ENCODE measurements at places on chromosomes 2 and 18.

DNA sequence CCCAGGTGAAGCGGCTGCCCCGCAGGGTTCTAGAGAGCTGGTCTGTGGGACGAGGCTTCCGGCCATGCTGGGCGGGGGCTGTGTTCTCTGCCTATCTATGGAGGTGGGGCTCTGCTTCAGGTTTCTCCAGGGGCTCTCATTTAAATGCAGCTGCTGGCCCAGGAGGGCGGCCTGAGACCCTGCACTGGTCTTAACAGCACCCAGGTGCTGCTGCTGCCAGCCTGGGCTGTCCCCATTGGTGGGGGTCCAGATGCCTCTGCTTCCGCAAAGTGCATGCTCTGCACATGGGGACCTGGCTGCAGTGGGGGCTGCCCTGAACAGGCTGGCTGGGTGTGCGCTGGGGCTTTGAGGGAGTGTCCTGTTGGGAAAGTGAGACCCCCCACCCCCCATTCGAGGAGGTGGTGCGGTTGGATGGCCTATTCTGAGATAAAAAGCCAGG is 29.7 kb upstream of the ALLC start:
- H3K27me3 ChIP-seq: peaks cover 5% of the 10 kb centered on the region
- no peak overlapping the region for H3K27ac ChIP-seq
- H3K4me3 ChIP-seq: no peak overlapping the region
- peak; percentile 26 for DNase-seq
- no peaks in the 10 kb centered on the region for H3K4me1 ChIP-seq

DNA sequence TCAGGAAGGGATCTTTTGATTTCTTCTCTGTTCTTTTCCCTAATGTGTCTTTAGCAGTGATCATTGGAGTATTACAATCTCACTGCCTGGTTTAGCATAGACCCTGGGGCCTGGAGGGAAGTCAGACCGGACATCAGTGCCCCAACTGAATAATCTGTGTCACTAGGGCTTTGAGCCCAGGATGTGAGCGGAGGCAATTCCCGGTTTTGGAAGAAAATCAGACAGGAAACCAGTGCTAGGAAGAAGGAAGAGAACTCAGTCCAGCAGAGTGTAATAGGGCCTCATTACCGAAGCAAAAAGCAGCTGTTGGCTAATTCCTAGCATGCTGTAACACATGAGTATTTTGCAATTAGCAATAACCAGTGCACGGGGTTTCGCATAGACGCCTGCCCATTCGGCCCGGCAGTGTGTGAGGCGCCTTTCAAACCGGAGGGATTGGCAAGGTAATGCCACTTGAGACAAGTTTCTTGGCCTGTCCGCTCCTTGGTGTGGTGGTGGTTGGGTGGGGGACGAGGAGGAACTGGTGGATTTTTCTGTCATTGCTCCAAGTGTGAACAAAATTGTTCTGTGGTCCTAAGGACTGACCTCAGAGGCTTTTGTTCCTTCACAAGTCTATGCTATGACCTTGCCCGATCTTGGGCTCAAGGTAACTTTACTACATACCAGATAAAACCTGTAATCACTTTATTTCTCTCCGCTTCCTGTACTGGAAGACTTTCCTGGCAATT is 2.8 kb downstream of the FOSL2 start:
- H3K27me3 ChIP-seq: no peaks in the 10 kb centered on the region
- DNase-seq: no peak
- peaks cover 22% of the 10 kb centered on the region for H3K36me3 ChIP-seq
- no peak overlapping the region for H3K27ac ChIP-seq
- H3K4me3 ChIP-seq: no peak overlapping the region

GRCh38 chr18:69757733-69758132 is 189.9 kb downstream of the CD226 start:
- no peak overlapping the region for H3K27ac ChIP-seq
- DNase-seq: no peak
- peaks cover 13% of the 10 kb centered on the region for H3K4me1 ChIP-seq
- no peak overlapping the region for H3K4me3 ChIP-seq

GRCh38 chr18:39340418-39340817 is 1774.8 kb upstream of the CELF4 start:
- no peak for DNase-seq
- no peaks in the 10 kb centered on the region for H3K4me1 ChIP-seq
- H3K36me3 ChIP-seq: no peaks in the 10 kb centered on the region
- H3K27me3 ChIP-seq: no peaks in the 10 kb centered on the region

- H3K36me3 ChIP-seq: peaks cover 54% of the 10 kb centered on the region
- peaks cover 17% of the 10 kb centered on the region for H3K4me1 ChIP-seq
- no peaks in the 10 kb centered on the region for H3K27me3 ChIP-seq
- no peak overlapping the region for H3K27ac ChIP-seq
- no peak overlapping the region for H3K4me3 ChIP-seq
Measured at GRCh38 chr2:179987916-179988315, 19.2 kb downstream of the CWC22 start.

DNA sequence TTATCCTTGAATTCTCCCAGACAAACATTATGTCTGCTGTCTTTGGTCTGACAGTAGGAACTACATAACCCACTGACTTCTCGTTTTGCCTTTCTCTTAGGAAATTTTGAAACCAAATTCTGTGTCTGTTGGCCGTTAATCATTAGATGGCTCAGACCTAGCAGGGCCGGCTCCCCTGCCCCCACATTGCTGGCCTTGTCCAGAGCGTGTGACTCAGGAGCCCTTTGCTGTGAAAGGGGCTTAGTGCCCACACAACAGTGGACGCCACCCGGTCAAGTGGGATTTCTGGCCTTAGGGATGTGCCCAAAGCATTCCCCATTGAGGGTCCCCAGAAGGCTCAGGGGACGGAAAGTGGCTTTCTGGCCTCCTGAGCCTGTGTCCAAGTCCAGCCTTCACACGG is 137.5 kb downstream of the CTIF start:
- H3K27me3 ChIP-seq: no peaks in the 10 kb centered on the region
- DNase-seq: no peak
- H3K27ac ChIP-seq: no peak overlapping the region
- peaks cover 6% of the 10 kb centered on the region for H3K4me1 ChIP-seq

DNA sequence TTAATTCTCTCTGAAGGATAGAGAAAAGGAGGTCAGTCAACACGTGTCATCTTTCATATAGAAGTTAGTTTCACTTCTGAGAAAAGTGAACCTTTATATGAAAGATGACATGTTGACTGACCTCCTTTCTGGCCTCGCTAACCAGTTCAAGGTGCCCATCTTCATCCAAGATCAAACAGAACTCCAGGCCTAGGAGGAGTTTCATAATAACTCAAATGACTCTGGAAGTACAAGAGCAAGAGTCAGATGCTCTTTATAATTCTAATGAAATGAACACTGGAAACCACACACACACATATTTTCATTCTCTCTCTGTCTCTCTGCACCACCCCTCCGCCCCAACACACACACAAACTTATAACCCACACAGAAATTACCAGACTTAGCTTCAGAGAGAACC is 16.3 kb downstream of the ANKRD44 start:
- peak overlapping the region; percentile 90 for H3K27ac ChIP-seq
- H3K27me3 ChIP-seq: no peaks in the 10 kb centered on the region
- DNase-seq: no peak
- peaks cover 69% of the 10 kb centered on the region for H3K36me3 ChIP-seq
